Neuronal stem cell (in vitro differentiated cells): ENCODE measurements at places on chromosomes 4 and X.
A peak's percentile ranks its signal among the peaks of the same experiment; 100 is the strongest.

DNA sequence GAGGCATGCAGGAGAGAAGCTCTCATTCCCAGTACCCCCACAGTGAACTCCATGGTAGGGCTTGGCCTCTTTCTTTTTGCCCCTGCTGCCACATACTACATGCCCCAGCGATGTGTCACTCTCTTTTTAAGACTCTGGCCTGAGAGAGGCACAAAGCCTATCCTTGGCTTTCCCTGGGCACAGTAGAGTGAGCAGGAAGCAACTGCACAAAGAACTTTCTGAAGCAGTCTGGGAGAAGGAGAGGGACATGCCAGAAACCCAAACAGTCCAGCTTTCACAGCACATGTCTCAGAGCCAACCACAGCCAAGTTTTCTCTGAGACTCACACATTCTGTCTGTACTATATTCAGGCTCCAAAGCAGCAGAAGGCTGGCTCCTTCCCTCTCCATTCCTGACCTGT is 7.9 kb upstream of the NALF2 start:
- DNase-seq, result no peak

- no peak for DNase-seq
Measured at GRCh38 chrX:39599339-39599738, 498.4 kb downstream of the BCOR start.

DNA sequence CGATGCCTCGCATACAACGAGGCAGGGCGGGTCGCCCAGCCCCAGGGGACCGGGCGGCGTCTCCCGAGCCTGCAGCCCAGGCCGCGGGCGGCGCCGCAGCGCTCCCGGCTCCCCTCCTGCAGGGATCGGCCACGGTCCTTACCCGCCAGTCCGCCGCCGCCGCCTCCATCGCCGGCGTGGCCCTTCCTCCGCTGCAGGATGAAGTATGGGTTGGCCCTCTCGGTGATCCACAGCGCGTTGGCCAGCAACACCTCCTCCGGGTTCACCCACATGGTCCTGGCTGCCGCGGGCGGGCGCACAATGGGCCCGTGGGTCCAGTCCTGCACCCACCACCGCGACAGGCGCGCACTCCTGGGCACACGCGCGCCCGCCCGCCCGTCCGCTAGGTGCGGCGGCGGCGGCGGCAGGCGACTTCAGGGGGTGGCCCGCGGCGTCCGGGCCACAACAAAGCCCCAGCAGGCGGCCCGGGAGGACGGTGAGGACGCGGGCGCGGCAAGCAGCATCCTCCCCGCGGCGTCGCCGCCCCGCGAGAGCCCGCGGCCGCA is 339 bp downstream of the TBC1D9 start:
- DNase-seq, result peak; percentile 51

- no peak for DNase-seq
Measured at GRCh38 chrX:340641-341423, 22.2 kb upstream of the GTPBP6 start.

GRCh38 chr4:153676486-153676885 is 7.6 kb upstream of the TLR2 start:
- DNase-seq, result no peak

DNA sequence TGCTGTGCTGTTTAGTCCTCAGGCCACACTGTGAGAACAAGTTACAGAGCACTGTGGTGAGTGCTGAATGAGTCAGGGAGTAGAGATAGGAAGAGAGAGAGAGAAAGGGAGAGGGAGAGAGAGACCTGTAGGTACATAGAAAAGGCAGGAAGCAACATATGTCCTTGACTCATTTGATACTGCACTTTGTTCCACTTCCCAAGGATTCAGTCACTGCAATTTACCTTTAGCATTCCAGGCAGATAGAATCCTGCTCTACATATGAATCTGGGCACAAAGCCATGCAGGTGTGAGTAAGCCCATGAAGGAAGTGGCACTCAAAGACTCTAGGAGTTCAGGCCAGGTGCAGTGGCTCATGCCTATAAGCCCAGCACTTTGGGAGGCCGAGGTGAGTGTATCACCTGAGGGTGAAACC is 1.0 kb upstream of the DAPP1 start:
- no peak for DNase-seq

DNA sequence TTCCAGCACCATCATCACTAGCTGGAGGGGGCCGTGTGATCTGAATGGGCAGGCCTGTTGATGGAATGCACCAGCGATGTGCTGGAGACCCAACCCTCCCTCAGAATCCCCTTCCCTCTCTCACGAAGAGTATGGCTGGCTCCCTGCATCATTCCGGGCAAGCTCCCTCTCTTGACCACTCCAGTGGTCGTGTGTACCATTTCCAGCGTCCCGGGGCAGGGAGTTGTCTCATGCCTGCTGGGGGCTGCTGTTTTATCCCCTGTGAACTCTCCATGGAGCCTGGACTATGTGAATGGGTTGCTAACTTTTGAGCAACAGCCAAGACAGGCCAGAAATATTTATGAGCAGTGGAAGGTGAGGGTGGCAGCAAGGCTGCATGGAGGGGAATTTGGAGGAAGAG is 8.1 kb downstream of the CSAG1 start:
- DNase-seq, result no peak

GRCh38 chr4:188282471-188283232 is 143.4 kb downstream of the TRIML1 start:
- DNase-seq, result no peak

- no peak for DNase-seq
Measured at GRCh38 chrX:23939203-23939602, 31.4 kb downstream of the CXorf58 start.

- DNase-seq, result no peak
Measured at GRCh38 chr4:77734928-77735327, 84.2 kb downstream of the CNOT6L start.

GRCh38 chr4:2497931-2498330 is 29.0 kb downstream of the RNF4 start:
- DNase-seq, result no peak

DNA sequence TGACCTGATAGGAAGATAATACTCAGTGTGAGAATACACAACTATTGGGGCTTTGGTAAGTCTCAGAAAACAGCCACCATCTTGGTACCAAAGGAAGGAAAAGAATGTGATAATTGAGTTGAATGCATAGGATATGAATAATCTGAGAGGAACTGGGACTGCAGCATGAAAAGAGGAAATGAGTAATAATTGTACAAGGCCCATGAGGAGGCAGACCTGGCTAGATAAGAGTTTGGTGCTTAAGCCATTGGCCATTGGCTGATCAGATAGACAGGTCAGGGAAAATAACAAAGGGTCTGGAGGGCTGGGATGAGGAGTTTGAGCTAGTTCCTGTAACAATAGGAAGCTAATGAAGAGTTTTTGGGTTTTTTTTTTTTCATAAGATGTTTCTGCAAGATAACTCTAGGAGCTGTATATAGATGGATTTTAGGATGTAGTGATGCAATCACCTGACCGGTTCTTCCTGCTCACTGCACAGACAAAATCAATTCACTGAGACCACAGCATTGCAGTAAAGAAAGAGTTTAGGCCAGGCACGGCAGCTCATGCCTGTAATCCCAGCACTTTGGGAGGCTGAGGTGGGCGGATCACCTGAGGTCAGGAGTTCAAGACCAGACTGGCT is 5.3 kb upstream of the TRMT2B start:
- DNase-seq, result no peak

DNA sequence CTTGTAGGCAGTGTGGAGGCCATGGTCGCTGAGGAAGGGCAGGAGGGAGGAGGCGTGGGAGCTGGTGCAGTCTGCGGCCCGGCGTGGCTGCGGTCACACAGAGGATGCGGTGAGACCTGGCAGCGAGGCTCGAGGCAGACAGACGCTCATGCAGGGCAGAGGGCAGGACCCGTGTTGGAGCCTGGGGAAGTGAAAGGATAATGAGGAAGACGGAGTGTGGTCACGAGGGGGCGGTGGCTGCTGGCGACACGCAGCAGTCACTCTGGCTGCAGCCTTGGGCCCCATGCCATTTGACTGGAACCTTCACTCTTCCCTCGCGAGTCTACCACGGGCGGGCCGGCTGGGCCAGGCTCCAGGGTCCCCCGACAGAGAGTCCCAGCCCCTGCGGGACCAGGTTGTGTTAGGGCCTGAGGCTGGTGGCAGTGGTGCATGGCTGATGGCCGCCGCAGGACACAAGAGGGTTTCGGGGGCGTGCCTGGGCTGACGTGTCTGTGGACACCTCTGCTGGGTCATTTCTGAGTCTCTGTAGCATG is 68.8 kb upstream of the HGFAC start:
- DNase-seq, result no peak

DNA sequence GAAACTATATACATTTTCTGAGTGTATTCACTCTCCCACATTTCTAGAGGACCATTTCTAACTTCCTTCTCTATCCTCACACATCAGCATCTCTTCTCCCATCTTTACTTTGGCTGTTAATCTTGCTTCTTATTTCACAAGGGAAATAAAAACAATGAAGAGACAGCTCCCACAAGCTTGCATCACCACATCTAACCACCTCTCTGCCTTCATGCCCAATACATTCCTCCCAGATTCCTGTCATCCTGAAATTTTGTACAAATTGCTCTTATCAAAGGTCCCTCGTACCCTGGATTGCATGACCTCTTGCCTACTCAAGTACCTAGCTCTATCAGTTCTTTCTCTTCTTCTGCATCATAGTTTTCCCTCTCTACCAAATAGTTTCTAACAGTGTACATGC is 215.2 kb downstream of the ANTXR2 start:
- no peak for DNase-seq

DNA sequence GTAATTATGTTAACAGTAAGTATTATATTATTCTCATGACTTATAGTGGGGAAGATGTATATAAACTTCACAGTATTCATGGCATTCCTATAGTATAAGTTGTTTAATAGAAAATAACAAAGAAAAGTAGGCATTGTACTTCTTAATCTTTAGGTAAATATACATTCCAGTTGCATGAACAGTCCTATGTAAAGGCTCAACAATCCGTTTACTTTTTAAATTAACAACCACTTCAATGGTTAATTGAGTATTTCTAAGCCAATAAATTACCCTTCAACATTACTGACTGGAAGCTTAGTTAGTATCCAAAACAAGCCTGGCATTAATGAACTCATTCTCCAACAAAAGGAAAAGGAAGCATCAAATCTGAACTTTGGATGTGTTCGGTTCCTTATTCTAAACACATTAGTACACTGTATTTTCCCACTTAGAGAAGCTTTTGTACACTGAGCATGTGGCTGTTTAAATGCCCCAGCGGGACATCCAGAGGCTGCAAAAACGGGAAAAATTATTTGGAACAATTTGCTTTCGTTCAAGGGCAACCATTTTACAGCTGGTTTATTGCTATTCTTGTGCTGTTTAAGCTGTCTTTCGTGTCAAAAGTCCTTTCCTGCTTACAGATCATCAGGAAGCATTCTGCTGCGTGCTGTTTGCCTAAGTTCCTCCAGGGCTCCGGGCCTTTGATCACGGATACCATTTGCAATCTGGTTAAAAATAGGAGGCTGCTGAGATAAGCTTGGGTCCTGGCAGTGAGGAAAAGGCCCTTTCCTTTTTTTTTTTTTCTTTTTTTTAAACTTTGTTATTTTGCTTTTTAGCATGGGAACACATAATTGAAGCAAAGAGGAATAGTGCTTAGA is 460.3 kb downstream of the SPRY1 start:
- peak; percentile 23 for DNase-seq

DNA sequence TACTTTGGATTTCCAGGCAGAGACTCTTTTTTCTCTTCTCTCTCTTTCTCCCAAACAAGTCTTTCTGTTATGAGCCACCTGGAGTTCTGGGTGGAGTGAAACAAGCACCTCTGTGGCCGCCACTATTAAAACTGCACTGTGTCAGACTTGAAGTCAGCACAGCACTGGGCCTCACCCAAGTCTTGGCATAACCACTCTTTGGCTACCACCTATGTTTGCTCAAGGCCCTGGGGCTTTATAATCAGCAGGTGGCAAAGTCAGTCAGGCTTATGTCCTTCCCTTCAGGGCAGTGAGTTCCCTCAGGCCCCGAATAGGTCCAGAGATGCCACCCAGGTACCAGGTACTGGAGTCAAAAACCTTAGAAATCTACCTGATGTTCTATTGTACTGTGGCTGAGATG is 52.4 kb downstream of the ITIH6 start:
- no peak for DNase-seq

DNA sequence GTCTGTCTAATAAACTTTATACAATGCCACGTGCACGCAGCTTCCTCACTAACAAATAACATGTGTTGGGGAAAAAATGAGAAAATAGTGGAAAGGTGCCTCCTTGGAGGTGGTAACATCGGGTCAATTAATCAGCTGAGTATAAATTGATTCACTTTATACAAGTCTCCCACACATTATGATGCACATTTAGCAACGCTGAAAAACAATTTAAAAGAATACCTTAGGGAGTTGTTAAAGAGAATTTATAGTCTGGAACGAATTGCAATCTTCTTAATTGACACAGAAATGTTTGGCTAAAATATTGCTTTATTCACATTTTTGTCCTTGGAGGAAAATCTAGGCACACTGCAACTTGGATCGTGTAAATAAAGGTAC is 84.2 kb downstream of the HPRT1 start:
- no peak for DNase-seq

DNA sequence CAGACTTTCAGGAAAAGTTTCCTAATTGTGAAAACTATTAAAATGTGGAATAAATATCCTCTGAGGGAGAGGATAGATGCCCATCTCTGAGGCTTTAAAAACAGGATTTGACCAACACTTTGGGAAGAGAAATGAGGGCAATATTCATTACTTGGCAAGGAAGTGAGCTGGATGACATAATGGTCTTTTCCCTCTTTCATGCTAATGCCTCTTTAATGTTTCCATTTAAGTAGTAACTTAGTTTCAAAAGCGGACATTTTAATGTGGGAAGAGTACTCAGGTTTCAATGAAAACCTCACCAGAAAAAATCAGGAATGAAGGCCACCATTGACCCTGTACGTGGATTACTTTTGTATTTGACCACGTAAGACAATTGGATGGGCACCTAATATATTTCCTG is 503.3 kb downstream of the ANKRD50 start:
- DNase-seq, result no peak

DNA sequence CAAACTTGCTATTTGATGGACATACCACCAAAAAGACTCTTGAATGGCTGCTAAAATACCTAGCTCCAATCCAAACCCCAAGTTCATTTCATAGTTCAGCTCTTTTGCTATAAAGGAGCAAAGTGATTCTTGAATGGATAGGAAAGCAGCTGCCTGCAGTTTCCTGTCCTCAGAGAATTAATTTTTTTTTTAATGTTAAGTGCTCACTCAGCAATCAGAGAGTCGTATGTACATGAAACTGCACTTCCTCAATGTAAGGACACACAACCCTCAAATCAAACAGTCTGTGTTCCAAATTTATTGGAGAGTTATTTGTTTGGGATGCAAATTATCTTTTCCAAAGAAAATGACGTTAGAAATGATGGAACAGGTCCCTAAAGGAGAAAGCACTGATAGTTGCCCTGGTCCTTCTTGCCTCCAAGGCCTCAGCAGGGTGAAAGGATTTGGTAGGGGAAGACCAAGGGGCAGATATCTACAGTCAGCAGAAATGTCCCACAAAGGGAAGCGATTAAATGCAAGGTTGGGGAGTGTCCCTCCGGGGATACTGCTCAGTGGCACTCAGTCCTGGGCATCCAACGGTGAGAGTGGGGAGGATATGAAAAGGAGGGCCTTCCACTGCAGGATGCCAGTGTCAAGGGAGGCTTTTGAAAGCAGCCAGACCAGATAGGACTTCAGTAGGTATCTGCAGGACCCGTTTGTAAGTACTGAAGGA is 67.2 kb upstream of the RASGEF1B start:
- DNase-seq, result no peak

- no peak for DNase-seq
Measured at GRCh38 chr4:182795446-182796238, 121.5 kb downstream of the DCTD start.

GRCh38 chrX:19121898-19122640 is at the start of gene ADGRG2:
Gene ADGRG2 (minus strand): TSS chrX:19122468. CDS start chrX:19068834, 53,634 bp downstream.
- peak; percentile 31 for DNase-seq

- DNase-seq, result no peak
Measured at GRCh38 chrX:72348247-72348979, 42.7 kb upstream of the CITED1 start.

GRCh38 chrX:139077281-139078250 is 366.0 kb upstream of the FGF13 start:
- no peak for DNase-seq
